ENCODE measurements at places on chromosomes 7 and 10.
A peak's percentile ranks its signal among the peaks of the same experiment; 100 is the strongest.

GRCh38 chr10:96850825-96851224, 18.7 kb downstream of the LCOR start:
- DNase-seq = no peak

DNA sequence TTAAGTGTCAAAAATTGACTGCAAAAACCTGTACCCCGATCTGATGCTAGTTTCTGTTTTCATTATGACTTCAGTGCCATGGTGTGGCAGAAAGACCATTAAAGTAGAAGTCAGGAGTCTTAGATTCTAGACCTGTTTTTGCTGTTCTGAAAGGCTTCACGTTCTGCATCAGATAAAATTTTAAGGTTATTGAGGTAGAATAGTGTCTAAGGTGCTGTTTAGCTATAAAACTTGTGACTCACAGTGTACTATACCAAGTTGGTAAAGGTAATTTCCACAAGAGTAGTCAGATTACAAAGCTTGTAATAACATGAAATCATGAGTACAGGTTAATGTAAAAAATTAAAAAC, 38.6 kb downstream of the ZNRF2 start:
- DNase-seq = no peak

GRCh38 chr10:119404719-119405519, 137.6 kb downstream of the RGS10 start:
- DNase-seq = no peak

DNA sequence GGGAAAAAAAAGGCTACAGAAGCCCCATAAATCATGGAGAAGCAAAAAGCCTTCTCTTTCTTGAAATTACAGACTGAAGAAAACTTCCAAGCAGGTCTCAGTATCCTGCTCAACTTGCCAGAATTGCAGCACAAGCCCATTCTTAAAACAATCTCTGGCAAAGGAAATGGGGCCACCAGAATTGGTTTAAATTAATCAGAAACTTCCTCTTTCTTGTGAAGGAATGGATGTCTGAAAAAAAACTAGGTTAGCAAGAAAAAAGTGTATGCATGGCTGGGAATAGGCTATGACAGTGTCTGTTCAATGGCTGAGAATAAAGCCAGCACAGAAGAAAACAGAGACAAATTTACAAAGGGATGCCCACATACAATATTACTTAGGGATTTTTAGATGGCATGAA, 59.1 kb downstream of the TFEC start:
- DNase-seq = no peak

DNA sequence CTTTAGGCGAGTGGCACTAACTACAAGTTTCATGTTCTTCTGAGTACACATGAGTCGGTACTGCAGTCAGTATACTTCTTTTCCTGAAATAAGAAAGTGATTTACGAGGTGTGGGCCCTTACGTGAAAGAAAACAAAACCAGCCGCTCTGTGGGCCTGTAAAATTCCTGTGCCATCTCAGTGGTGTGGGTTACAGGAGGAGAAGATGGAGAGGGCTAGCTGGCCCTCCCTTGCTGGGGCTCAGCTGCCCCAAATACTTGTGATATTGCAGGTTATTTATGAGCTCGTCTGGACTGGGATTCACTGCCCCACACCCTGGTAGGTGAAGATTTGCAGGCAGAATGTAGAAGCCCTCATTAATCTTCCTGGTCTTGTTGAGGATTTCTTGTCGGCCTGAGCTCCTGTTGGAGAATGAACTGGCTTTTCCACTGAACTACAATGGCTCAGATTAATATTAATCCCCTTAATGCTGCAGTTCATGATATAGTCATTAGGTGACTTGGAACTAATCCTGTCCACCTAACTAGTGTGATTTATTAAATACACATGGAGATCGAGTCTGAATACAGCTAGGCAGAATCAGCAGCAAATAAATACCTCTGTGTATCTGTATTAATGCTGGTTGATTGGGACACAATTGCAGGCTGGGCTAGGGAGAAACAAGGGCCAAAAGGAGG, 68.0 kb downstream of the GBF1 start:
- DNase-seq = no peak

DNA sequence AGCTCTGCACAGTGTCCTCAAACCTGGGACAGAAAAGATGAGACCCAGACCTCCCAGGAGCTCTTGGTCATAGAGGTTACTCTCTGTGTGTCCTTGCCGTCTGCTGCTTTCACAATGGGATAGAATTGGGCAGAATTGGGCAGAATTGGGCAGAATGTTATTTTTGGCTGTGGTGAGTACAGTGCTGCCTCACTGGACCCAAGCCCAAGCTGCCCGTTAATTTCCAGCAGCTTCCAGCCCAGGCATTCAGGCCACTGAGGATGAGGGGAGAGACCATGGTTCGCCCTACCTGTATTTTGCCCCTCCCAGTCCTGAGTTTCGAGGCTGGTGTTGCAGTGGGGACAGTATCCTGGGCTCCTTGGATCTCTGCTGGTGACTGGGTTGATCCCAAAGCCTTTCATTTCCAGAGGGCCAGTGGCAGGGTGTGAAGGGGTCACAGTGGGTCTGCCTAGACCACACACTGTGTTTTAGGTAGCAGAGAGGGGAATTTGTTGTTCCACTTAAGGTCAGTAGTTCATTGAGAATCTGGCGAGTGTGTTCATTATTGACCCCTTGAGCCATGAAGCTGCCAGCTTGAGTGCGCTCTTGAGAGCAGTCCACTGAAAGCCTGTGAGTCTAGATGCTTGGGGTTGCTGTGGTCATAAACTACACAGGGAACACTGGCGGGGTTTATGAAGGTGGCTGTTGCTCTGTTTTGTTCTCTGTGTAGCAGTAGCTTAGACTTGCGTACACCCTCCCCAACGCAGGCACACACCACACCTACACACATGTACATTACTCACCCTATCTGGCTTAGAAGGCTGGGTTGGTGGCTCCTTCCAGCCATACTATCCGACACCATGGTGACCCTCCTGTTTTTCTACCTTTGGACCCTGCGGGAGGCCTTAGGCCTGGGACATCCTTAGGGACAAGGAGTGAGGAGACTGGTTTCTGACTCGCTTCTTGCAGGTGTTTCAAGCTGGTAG, 23.5 kb downstream of the NACAD start:
- DNase-seq = no peak

GRCh38 chr7:142905759-142906158, 20.2 kb upstream of the TRPV6 start:
- no peak for DNase-seq

DNA sequence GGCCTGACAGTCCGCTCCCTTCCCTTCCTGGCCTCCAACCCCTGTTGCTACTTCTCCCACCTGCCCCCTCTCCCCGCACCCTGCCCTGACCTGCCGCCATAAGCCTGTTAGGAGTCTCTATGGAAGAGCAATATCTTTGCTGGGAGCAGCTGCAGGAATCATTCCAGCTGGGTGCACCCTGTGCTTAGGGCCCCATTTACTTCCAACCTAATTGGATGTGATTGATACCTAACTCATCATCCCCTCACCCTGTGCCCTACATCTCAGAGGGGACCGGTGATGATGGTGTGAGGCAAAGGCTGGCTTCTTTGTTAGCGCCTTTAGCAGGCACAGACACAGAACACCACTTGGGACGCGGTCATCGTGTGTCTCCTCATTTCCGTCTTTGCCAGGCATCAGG, 80.0 kb upstream of the FAM180A start:
- no peak for DNase-seq

GRCh38 chr10:3143791-3144434, 28.7 kb downstream of the PITRM1 start:
- no peak for DNase-seq

- DNase-seq = no peak
Observed at GRCh38 chr7:44282601-44283171, 42.7 kb downstream of the CAMK2B start.

DNA sequence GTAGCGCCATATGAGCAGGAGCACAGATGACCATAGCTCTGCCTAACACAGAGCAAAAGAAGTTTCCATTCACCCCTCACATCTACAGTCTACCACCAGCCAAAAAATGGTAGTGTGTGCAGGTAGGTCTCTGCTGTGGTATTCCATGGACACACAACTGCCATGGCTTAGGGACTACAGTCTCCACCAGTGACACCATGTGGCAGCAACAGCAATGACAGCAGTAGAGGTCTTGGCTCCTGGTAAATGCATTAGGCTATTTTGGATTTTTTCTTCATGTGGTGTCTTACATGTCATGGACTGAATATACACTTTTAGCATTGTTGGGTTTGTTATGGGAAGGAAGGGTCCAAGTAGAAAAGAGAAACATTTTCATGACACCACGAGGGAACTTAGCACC, 70.1 kb upstream of the CABCOCO1 start:
- no peak for DNase-seq

DNA sequence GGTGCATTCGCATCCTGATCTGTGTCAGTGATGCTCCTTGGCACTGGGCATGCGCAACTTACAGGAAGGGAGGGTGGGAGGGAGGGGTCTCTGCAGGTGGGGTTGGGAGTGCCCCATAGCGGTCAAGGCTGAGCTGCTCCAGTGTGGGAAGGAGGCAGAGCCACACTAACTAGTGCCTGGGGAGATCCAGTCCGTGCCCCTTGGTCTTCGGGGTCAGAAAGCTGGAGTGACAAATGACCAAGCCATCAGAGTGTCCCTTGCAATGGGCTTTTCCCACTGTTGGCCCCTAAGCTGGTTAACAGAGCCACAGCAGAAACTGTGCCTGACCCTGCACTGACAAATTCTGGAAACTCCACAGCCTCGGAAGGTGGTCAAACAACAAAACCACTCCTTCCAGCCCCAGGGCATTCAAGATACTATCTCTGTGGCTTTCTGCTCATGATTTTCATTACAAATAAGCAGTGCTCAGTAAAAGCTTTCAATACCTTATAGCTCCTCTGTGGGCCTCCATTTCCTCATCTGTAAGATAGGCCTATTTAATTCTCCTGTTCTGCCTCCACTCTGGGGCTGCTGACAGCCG, 138.1 kb upstream of the UNC5B start:
- no peak for DNase-seq

- no peak for DNase-seq
Observed at GRCh38 chr7:38492010-38492409, 139.2 kb downstream of the AMPH start.

DNA sequence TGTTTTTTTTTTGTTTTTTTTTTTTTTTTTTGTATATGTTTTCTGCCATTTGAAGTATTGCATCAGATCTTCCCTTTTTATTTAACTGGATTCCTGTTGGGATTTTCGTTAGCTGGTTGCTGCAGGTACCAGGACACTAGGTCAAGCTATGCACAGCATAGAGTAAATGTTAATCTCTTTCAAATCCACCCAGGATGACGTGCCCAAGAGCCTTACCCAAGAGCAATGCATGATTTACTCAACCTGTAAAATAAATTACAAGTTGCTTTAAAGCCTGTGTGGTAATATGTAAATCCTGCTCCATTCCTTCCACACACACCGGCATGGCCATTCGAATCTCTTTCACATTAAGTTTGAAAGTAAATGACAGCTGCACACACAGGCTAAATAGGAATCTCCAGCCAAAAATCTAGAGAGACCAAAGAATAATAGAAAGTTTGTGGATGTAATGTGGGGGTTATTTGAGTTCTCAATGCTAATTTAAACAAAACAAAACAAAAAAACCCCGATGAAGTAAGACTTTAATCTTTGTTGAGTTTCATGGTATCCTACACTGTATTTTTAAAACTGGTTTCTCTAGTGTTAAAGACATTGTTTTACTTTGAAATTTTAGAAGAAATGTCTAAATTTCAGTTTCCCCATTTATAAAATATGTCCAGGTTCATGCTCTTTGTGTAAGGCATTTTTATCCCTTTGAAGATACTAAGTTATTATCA, 167.9 kb downstream of the FRMD4A start:
- no peak for DNase-seq

GRCh38 chr10:70162892-70163201, 7.5 kb downstream of the SAR1A start:
- DNase-seq = peak; percentile 70

DNA sequence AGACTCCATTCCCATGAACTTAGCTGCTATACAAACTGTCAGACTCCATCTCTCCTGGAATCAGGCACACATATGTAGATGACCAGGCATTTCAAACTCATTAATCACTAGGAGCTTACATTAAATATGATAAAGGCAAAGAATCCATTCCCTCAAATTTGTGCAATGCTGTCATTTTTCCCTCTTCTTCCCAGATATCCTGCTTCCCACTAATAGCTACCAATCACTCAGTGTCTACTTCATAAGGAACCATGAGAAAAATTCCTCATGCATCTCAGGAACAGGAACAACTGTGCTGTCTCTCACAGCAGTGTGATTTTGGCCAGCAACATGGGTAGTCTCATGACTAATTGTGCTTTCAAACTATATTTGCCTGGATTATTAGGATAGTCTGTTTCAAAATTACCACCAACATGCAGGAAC, 133.9 kb downstream of the DKK1 start:
- DNase-seq = no peak

GRCh38 chr10:43295436-43295835, 28.6 kb upstream of the RASGEF1A start:
- DNase-seq = no peak

DNA sequence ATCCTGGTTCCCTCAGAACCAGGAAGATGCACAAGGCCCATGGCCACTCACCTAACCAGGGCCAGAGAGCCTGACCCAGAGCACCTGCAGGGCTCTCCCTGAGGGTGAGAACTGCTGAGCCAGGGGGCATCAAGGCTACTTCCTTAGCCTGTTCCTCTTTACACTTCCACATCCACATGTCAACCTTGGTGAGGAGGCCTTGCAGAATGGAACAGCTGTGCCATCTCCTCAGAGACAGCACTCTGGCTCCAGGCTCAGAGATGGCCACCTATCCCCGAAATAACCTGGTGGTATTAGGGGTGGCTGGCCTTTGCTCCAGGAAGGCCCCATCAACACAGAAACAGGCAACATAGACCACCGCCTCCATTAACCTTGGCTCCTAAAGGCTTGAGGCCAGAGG, 473.0 kb downstream of the RPS24 start:
- DNase-seq = no peak

DNA sequence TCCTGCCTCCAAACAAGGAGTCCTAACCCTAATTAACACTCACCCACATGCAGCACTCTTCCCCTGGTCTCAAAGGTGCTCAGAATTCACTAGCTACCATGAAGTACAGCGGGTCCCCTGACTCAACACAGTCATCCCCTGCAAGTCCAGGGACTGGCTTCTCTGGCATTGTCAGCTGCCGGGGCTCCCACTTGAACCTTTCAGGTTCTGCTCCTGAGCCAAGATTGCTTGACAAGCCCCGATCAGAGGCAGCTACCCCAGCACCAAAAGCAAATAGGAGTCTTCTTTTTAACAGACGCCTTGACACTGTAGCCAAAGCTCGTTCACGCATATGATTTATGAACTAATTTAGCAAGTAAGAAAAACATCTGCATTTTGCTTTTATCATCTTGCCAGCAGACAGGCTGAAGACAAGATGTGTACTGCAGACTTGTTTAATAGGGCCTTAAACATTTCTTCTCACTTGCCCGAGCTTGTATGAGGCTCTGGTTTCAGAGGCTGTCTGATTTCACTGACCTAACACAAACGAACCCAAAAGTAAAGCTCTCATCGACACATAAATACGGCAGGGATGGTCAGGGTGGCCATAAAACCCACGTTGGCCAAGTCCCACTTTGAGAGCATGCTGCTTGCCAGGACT, 67.6 kb upstream of the ADAM12 start:
- DNase-seq = no peak
